ENCODE measurements at places on chromosomes 16 and 17.

DNA sequence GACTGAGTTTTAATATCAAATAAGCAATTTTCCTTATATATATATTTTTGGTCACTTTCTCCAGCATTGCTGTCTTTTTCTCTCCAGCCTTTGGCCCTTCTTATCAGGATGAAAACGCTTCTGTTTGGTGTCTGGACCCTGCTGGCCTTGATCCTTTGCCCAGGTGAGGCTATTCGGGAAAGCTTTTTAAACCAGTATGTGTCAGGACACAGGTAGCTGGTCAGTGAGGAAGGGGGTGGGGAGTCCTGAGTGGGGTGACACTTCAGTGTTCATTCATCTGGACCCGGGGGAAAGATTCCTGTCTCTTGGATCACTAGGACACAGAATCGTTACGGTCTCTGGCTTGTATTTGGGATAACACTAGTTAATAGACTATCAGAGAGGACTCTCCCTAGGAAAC is 12.2 kb upstream of the SMARCD2 start:
- no peak for DNase-seq

DNA sequence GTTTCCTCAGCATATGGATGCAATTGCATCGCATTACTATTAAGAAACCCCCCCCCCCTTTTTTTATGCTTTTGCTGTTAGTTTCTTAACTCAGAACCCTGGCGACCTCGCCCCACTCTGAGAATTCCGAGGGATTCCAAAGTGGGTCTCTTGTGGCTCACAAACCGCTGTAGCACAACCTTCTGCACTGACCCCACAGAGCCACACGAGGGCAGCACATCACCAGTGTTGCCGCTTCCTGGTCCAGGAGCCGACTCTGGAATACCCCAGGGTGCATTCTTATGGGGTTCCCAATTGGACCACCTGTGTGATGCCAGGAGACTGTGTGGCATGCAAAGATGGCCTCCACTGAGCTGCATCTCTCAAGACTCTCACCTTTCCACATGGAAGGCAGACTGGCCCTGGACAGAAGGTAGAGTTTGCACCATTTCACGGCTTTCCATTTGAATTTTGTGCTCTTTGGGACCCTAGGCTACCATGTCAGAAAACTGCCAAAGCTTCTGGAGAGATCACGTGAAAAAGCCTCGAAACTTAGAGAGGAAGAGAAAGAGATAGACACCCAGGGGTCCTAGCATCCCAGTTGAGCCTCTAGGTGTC is 432.7 kb upstream of the ASIC2 start:
- DNase-seq = no peak

DNA sequence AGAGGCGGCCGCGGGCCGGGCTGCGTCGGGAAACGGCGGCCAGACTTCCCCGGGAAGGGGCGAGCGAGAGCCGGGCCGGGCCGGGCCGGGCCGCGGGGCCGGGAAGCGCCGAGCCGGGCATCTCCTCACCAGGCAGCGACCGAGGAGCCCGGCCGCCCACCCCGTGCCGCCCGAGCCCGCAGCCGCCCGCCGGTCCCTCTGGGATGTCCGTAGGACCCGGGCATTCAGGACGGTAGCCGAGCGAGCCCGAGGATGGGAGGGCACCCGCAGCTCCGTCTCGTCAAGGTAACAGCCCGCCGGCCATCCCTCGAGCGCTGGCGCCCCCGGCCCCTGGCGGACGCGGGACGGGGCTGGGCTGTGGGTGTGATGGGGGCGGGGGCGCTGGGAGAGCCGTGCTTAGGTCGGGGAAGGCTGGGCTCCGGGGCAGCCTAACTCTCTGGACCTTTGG is at the start of gene CRHR1:
Gene CRHR1, plus strand, starts transcription at position 28 of the 448 bp plus-strand sequence. Its CDS starts 225 bp downstream, at position 253.
- DNase-seq = no peak

GRCh38 chr16:4494746-4495490 is 18.7 kb downstream of the HMOX2 start:
- DNase-seq = no peak

DNA sequence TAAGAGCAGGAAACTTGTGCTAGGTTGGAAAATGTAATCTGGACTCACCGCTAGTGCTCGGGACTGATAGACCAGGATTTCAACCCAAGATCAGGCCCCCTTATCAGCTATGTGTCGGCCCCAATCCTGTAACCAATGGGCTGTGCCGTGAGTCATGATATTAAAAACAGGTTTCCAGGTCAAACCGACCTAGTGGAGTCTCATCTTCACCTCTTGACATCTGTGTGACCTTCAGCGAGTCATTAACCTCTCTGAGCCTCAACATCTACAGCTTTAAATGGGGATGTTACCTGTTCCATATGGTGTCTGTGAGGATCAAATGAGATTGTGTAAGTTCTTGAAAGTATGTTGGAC is 512 bp downstream of the PMM2 start:
- DNase-seq = no peak

DNA sequence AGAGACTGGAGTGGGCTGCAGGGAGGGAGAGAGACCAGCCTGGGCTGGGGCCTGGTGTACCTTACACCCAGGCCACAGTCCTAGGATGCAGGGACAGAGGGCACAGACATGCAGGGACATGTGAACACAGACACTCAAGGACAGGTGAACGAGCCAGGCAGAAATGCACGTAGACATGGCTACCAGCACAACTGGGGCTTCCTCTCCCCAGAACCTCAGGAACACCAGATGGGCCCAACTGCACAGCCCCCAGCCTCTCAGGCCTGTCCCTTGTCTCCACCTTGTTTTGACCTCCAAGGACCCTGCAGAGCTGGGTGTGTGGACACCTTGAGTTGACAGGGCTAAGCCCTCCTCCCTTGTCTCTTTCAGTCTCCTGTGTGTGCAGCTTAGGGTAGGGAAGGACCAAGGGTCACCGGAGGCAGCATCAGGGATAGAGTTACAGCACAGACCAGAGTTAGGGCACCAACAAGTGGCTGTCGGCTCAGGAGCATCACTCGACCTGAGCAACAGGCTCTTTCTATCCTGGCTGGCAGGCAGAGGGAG is 9.2 kb downstream of the SEZ6 start:
- no peak for DNase-seq
